ENCODE measurements at places on chromosomes 12 and 14.

- no peak for DNase-seq
Measured at GRCh38 chr14:100901391-100902183, 1.9 kb downstream of the RTL1 start.

- peak; percentile 34 for DNase-seq
Measured at GRCh38 chr12:51262758-51263177, 7.4 kb downstream of the SMAGP start.

- DNase-seq: no peak
Measured at GRCh38 chr14:57847706-57848105, 18.2 kb downstream of the SLC35F4 start.

DNA sequence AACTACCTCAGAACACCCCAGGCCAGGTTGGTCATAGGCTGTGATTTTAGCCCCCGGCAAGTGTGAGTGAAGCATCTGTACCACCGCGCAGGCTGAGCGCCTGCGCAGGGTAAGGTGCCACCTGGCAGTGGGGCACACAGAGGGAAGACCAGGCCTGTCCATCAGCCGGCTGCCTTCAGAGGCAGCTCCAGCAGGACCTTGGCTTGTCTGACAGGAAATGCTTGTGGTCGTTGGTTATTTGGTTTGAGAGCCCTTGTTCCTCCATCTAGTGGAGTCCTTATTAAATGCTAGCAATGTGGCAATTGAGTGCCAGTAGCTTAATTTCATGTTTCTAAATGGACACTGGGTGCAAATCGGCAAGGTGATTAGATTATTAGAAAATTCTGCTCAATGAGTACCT lies 27.5 kb downstream of the SLC25A29 start:
- DNase-seq: peak; percentile 54

DNA sequence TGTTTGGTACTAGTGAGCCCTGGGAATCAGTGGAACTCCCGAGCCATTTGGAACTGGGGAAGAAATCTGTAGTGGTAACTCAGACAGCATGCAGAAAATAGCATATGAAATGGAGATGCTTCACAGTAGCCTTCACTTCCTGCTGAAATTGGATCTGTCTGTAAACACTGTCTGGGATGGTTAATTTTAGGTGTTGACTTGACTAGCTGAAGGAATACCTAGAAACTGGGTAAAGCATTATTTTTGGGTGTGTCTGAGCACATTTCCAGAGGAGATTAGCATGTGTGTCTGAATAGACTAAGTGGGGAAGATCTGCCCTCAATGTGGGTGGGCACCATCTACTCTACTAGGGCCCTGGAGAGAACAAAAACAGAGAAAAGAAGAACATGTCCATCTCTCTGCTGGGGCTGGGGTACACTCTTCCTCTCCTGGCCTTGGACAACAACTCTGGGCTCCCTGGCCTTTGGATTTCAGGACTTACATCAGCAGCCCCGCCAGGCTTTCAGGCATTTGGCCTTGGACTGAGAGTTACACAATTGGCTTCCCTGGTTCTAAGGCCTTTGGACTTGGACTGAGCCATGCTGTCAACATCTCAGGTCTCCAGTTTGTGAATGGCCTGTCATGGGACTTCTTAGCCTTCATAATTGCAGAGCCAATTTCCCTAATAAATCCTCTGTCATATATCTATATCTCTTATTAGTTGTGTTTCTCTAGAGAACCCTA lies 14.0 kb upstream of the CRADD start:
- DNase-seq: no peak

GRCh38 chr14:90386321-90386720 lies 10.5 kb upstream of the CALM1 start:
- DNase-seq: no peak
